Stimulated activated CD8-positive, alpha-beta memory T cell treated with anti-CD3 and anti-CD28 coated beads, Interleukin-12 subunit alpha, Interleukin-12 subunit beta, amount 100 ng/mL, for 4 hours (primary cell): ENCODE measurements at places on chromosomes 12 and 14.

GRCh38 chr14:77475432-77476115 is 17.7 kb downstream of the AHSA1 start:
- no peak for DNase-seq

DNA sequence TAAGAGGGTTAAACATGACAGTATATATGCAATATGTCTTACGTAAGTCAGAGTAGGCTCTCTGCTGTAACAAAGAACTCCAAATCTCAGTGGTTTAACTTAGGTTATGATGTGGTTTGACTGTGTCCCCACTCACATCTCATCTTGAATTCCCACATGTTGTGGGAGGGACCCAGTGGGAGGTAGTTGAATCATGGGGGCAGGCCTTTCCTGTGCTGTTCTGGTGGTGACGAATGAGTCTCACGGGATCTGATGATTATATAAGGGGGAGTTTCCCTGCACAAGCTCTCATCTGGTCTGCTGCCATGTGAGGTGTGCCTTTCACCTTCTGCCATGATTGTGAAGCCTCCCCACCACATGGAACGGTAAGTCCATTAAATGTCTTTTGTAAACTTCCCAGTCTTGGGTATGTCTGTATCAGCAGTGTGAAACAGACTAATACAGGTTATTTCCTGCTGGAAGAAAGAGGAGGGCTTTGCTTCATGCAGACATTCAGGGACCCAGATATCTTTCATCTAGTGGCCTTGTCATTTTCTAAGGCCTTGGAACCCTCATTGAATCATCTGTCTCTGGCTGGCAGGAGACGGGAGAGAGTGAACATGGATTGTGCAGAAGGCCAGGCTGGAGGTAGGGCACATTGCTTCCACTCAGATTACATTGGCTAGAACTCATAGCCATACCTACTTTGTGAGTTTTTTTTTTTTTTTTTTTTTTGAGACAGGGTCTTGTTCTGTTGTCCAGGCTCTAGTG is 96.1 kb downstream of the CRADD start:
- peak; percentile 25 for DNase-seq

DNA sequence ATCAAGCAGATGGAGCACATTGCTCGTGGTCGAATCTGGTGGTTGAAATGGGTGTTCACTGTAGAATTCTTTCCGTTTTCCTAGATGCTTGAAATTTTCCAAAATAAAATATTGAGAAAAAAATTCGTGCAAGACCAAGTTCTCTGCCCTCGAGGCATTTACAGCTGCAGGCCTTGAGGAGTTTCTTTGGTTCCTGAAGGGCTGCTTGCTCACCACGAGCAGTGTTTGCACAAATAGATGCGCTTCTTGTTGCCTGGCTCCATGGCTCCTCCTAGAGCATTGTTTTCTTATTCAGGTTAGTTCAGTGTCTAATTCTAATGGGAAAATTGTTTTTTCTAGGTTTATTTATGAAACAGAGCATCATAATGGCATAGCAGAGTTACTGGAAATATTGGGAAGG is 74.5 kb upstream of the DYNC1H1 start:
- DNase-seq, result no peak

GRCh38 chr14:23562822-23563472 is 4.6 kb downstream of the AP1G2 start:
- no peak for DNase-seq

DNA sequence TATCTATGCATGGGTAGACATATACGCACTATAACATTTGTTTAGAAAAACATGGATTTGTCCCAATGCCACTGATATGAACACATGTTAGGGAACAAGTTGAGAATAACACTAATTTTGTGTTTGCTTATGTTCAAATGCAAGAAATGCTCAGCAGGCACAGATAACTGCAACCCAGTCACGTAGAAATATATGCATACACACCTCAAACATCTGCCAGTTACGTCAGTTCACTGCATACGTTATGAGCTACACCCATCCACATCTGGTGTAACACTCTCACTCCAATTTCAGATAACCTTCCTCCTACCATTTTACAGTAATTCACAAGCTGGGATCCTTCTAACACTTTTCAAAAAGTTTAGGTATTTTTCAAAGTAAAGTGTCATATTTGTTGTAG is 10.7 kb downstream of the PAWR start:
- DNase-seq, result no peak

GRCh38 chr14:99363616-99364290 is 91.8 kb upstream of the BCL11B start:
- DNase-seq, result no peak

DNA sequence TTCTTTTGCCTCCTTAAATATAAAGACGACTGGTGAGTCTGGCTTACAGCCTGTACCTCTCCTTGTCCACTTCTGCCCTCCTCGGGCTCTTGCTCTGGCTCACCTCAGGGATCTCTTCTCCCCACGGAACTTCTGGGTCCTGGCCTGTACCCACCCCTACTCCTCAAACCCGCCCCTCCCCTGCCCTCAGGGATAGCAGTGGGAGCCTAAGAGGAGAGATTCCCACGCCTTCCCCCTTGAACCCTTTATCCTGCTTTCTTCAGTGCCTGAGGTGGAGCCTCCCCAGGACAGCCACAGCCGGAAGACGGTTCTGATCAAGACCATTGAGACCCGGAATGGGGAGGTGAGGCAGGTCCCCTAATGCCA is 2.7 kb downstream of the PRPH start:
- DNase-seq, result no peak

DNA sequence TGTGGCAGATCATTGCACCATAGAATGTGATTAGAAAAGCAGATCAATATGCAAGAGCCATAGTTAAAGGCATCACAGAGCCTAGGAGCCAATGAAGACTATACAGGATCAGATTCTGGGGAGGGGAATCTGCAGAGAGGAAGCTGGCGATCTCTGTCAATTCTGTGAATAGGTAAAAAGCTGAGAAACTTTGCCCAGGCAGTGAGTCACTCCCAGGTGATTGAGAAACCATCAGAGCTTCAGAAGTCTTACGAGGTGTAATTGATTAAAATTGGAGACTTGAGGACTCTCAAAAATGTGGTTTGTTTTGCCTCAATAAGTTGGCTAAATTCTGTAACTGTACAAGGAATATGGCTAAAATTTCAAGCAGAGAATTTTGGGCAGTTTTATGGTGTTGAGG is 41.7 kb upstream of the TSPAN11 start:
- no peak for DNase-seq

DNA sequence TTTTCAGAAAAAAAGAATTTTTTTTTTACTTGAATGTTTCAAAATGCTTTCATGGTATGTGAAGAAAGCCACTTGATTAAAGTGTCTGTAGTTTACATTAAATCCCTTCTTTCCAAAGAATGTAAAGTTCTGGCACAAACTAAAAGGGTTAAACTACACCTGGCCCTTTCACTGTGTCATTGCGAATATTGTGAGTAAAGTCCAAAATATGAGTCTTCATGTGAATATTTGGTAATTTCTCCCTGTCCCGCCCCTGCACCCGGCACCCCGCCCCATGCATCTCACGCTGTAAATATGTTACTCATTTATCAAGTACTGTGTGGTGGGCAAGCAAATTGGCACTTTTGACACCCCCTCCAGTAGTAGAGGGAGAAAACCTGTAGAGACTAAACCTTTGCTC is 274.7 kb downstream of the TTC6 start:
- no peak for DNase-seq

DNA sequence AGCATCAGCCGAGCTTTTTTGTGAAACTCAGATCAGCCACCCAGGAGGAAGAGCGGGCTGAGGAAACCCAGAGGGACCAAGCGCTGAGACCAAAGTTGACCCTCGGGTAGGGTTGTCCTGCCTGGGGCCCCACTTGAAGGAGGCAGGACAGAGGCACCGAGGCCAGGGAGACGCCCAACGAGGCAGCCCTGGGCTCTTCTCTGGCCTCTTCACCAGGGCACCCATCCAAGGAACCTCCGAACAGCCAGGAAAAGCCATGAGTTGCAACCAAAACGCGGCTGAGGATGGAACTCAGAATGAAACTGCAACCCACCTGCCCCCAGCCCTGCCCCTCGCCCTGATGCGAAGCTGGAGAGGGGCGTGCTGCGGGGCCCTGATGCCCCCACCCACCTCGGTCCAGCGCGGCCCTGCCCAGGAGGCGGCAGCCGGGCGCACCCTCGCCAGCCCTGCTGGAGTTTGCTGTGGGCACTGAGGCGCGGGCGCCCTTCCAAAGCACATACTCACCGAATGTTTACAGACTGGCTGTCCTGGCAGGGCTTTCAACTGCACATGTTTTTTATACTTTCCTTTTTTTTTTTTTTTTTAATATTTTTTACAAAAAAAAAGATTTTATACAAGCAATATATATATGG is 41.9 kb downstream of the JDP2 start:
- no peak for DNase-seq

DNA sequence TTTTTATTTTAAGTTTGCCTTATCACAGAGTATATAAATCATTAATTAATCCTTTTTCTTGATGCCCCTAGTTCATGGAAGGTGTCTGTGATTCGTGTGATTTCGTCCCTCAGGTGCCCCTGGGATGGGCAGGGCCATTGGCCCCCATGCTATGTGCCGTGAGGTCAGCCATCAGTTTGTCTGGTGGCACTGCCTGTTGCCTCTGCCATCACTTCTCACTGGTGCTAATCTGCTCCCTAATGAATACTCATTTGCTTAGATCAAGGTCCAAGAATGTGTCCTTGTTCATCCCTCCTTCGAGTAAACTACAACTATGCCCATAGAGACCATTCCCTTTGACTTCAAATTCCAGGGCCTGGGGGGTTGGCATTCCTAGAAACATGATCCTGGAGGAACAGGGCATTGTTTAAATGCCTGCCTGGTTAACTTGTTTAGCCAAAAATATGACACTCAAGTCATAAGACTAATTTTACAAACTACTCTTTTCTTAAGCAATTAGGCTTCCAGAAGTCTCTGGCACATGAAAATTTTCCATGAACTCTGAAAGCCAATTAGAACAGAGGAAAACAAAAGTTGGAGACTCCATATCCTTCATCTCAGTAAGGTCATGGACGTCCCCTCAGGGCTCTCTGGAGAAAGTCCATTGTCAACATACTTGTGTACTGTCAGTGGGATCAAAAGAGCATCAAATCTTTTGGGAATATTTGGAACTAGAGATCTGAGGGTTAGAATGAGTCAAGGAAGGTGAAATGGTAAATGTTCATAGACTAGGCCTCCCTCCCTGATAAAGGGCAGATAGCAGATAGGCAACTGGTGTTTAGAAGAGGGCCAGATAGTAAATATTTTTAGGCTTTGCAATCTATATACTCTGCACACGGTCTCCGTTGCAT is 90.9 kb upstream of the PLXNC1 start:
- DNase-seq, result no peak

DNA sequence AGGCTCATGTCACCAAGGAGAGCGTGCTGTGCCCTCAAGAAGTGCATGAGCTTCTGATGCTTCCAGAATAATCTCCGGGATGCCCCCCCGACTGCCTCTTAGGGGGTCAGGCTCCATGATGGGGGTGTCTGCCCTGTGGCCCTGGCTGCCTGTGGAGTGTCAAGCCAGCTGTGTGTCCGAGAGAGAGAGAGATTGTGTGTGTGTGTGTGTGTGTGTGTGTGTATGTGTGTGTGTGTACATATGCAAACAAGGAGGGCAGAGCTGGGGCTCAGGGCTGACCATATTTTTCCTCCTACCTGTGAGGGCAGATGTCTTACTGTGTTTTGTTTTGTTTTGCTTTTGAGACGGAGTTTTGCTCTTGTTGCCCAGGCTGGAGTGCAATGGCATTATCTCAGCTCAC is 5.6 kb upstream of the ALDH2 start:
- DNase-seq, result no peak

GRCh38 chr12:110929818-110930217 is 9.4 kb upstream of the MYL2 start:
- no peak for DNase-seq

DNA sequence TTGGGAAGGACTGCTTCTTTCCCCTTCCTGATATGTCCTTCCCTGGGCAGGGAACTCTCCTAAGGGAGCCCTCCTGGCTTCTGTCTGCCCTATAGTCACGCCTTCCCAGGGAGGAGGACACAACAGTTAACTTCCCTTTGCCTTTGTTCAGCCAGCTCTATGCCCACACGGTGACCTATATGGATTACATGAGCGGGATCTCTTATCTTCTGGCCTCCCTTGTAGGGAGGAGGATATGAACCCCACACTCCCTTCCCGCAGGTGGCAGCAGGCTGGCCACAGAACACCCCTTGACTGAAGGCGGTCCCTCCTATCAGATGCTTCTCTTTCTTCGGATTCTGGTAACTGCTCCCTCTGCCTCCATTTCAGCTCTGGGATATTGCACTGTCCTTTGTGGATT is 135.6 kb upstream of the MAX start:
- DNase-seq, result no peak

- DNase-seq, result no peak
Observed at GRCh38 chr12:1935242-1935641, 16.8 kb upstream of the CACNA2D4 start.

DNA sequence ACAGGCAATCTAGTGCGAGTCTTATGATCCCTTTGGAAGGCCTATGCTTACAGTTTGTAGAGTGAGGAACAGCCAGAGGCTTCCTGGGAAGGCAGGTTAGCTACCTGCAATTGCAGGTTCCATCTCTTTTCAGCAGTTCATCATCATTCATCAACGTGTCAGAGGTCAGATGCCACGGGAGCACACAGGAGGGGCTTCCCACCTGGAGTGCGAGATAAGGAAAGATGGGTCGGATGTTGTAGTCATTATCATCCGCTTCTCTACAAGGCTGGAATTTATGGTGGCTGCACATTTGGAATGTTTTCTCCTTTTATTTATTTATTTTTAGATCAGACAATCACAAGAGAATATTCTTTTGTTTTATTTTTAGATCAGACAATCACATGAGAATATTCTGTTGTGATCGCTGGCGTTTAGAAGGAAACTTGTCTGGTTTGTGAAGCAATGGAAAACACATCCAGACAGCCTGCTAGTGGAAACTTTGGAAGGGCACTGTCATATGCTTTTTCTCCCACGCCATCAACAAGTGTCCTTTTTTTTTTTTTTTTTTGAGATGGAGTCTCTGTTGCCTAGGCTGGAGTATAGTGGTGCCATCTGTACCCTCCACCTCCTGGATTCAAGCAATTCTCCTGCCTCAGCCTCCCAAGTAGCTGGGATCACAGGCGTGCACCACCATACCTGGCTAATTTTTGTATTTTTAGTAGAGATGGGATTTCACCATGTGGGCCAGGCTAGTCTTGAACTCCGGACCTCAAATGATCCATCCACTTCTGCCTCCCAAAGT is 1.9 kb upstream of the BICD1 start:
- no peak for DNase-seq

- no peak for DNase-seq
Observed at GRCh38 chr14:80095623-80096022, 115.7 kb downstream of the DIO2 start.

DNA sequence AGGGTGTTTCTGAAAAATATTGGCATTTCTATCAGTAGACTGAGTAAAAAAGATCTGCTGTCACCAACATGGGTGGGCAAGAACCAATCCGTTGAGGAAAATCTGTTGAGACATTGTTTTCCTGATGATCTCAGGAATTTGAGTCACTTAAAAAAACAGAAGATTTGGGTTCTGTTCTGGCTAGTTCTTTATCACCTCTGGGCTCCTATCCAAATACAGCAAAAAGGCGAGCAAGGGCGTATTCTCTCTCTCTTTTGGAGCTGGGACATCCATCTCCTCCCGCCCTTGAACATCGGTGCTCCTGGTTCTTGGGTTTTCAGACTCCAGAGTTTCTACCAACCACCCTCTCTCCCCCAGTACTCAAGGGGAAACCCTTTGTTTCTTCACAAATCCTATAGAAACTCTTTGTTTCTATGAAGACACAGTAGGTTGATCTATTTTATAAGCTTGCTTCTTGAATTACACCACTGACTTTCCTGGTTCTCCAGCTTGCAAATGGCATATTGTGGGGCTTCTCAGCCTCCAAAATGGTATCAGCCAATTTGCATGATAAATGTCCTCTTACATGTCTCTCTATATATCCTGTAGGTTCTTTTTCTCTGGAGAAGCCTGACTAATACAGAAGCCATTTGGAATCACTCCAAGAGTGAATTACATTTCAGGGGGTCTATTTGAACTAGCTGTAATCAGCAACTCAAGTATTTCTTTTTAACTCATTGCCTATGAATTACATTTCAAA is 263.9 kb upstream of the TMTC1 start:
- no peak for DNase-seq
